ENCODE measurements at places on chromosomes 16 and 17. TPM values are rescaled to one million over a fixed set of nuclear protein-coding genes. Genes with fewer than 3 reads are reported as not detected.
A peak's percentile ranks its signal among the peaks of the same experiment; 100 is the strongest.

GRCh38 chr16:19384656-19385055 lies 33.0 kb upstream of the TMC5 start:
- DNase-seq = no peak

DNA sequence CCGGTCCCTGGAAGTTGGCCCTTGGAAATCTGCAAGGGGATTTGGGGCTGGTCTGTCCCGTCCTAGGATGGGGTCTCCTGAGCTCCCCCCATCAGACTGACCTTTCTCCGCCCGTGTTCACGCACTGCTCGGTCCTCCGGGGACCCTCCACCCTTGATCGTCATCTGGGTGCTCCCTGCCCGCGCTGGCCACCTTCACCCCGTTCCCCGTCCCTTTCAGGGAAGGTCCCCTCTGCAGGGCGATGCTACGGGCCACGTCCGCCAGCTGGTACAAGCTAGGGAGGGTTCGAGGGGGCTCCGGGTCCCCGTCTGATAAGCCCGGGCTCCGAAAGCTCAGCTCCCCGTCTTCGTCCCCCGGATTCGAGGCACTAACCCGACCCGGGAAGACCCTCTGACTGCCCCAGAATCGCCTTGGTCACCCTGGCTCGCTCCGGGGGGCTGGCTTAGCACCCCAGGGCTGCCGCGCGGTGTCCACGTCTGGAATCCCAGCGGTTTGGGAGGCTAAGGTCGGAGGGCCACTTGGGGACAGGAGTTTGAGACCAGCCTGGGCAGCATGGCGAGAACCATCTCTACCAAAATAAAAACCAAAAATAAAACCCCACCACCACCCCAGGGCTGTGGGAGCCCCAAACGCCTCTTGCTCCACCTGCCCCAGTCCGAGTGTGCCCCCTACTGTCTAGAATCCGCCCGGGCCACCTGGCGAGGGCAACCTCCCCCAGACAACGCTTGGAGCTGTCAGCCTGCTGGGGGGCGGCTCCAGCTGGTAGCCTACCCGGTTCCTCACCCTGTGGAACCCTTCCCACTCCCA lies 1.1 kb upstream of the SLC43A2 start:
- peak; percentile 79 for DNase-seq

GRCh38 chr16:88936008-88936555 lies 40.9 kb downstream of the CBFA2T3 start:
- no peak for DNase-seq

DNAH2 gene
- total RNA-seq = 0.20 TPM

DNA sequence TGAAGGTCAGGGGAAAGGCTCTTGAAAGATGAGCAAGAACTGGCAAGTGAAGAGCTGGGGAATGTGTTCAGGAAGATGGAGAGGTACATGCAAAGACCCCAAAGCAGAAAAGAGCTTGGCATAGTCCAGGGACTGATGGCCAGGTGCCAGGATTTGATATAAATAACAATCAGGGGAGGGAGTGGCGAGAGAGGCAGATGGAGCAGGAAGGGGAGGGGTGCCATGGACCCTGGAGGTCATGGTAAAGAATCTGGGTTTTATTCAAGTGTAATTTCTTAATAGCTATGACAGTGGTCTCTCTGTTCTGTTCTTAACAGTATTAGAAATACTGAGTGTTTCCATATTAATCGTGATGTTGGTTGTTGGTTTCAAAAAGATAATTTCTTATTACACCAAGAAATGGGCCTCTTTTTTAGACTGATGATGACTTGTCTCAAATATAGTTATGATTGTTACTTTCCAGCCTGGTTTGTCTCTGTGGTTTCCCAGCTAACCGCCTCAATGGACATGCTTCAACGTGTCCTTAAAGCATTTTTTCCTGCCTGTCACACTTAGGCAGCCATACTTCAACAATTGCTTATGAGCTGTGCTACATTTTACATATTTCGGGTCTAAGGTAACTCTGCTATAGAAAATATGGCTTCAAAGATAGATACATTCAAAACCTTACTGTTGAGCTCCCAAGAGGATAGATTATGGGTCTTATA lies 49.4 kb downstream of the MYH10 start:
- DNase-seq = no peak

TP53TG3C gene
- not detected for total RNA-seq

SDR42E2 gene
- total RNA-seq = 0.22 TPM

- DNase-seq = no peak
These were observed 91.4 kb upstream of the CCL2 start for GRCh38 chr17:34163646-34164045.

DNA sequence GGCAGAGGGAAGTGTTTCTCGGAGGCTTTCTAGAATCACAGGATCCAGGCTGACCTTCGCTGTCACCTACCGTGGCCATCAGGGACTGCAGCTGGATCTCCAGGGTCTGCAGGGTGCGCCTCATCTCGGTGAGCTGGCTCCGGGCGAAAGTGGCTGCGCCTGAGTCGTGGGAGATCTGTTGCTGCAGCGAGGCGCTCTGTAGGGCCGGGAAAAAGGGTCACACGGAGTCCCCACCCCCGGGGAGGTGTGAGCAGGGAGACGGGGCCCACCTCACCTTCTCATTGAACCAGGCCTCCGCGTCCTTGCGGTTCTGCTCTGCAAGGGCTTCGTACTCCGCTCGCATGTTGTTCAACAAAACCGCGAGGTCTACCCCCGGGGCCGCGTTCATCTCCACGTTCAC lies 2.9 kb downstream of the KRT28 start:
- DNase-seq = no peak

- no peak for DNase-seq
These were observed 31.2 kb downstream of the NXN start for GRCh38 chr17:948284-948852.

GRCh38 chr17:47882247-47882646 lies 13.8 kb upstream of the SP2 start:
- DNase-seq = peak; percentile 67

SPATA22 gene
- total RNA-seq = not detected

DNA sequence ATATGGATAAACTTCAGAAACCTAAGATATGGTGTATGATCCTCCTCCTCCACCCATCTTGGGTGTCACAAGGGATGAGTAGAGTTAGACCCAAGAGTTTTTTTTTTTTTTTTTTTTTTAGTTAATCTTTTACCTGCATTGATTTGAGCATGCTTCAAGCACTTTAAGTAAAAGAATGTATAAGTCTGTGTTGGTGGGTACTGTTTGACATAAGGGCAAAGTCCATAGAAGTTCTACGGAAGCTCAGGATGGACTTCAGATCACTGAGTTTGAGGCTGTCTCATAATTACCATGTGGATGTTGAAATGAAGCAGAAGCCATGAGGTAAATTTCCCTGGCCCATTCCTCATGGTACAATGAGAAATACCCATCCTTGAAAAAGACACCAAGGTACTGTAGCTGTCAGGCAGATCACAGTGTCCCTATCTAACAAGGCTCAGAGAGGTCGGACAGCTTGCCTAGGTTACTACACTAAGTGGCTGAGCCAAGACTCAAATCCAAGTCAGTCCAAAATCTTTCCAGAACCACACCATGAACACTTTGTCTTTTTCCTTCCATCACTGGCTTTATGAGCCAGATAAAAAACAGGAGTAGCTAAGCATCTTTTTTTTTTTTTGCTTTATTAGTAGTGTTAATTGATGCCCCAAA lies 962.8 kb downstream of the CDH11 start:
- DNase-seq = no peak

CLEC16A gene
- 10.5 TPM for total RNA-seq

DNA sequence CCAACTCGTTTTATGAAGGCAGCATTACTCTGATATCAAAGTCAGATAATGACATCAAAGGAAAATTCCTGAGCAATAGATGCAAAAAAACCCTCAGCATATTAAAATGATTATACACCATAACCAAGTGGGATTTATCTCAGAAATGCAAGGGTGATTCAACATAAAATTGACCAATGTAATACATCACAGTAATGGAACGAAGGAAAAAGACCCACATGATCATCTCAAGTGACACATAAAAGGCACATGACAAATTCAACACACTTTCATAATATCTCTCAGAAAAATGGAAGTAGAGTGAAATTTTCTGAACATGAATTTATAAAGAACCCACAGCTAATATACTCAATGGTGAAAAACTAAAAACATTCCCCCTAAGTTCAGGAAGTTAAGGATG lies 118.8 kb downstream of the ITFG1 start:
- no peak for DNase-seq

GRCh38 chr16:1206786-1207185 lies 18.3 kb downstream of the TPSG1 start:
- no peak for DNase-seq

HBM gene
- not detected for total RNA-seq

STH gene
- total RNA-seq = not detected

DNA sequence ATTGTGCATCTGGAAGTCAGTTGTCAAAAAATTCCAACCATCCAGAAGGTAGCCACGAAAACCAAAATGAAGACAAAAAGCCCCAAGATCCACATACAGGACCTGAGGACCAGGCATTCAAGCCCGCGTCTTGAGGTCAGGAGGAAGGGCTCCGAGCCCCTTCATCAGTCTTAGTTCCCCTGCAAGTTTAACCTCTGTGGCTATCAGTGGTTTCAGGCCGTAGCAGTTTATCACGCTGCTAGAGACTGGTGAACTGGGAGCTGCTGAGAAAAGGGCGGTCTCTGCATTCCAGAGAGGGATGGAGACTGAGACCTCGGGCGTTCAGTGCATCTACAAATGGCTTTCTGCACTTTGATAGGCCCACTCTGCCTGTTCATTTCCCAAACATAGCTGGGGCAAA lies 70.6 kb downstream of the IRF8 start:
- DNase-seq = no peak

RPS2 gene
- 2,011 TPM for total RNA-seq

GAN gene
- total RNA-seq = 4.4 TPM

DNA sequence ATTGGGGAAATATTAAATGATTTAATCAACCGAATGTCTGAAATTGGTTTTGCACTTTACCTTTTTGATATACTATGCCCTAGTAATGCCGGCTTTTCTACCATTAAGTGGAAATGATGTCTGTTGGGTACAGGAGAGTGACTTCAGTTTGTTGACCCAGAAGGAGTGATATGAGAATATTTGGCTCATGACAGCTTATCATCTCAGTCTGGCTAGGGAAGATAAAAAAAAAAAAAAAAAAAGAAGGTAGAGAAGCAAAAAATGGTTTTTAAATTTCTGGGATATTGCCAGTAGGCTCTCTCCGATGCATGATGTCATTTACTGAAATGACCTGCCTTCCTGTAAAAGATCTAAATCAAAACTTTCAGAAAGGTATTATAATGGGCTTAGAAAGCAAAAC lies 69.0 kb downstream of the CNTNAP4 start:
- no peak for DNase-seq

DNA sequence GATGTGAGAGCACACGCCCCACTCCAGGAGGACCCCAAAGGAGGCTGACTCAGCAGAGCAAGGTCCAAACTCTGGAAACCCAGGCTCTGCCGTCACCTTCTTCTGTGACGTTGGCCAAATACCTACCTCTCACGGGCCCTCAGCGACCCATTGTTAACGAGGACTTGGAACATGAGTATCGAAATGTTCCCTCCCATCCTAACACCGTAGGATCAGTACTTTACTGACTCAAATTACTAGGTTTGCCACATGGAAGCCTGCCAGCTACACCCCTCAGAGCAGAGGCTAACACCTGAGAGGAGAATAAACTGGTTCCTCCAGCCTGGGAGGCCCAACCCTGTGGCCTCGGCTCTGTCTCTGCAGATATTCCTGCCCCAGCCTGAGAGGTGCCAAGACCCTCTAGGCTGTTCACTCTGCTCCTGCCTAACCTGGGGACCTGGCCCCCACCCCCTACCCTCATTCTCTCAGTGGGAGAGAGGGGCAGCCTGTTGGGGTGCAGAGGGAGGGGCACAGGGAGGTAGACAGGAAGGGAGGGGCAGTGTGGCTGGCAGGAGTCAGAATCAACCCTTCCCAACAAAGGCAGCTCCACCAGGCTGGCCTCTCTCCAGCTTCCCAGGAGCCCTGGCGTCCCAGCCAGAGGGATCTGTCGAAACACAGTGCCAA lies 4.4 kb downstream of the PITPNM3 start:
- no peak for DNase-seq

DNA sequence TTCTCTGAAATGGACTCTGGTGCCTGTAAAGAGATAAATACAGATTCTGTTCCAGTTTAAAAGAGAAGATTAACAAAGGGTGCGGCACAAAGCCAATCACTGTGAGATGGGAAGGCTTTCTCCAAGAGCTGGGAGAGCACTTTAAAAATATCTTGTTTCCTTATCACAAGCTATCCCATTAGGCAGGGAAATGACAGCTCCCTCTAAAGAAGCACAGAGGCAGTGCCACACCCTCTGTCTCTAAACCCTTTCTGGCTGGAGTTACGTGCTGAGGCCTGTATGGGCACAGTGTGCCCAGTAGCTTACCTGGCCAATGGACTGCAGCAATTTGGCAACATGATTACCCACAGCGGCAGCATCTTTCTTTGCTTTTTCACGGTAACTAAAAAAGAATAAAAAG lies 9.0 kb upstream of the TERB1 start:
- no peak for DNase-seq

GAA gene
- 31.3 TPM for total RNA-seq

DNA sequence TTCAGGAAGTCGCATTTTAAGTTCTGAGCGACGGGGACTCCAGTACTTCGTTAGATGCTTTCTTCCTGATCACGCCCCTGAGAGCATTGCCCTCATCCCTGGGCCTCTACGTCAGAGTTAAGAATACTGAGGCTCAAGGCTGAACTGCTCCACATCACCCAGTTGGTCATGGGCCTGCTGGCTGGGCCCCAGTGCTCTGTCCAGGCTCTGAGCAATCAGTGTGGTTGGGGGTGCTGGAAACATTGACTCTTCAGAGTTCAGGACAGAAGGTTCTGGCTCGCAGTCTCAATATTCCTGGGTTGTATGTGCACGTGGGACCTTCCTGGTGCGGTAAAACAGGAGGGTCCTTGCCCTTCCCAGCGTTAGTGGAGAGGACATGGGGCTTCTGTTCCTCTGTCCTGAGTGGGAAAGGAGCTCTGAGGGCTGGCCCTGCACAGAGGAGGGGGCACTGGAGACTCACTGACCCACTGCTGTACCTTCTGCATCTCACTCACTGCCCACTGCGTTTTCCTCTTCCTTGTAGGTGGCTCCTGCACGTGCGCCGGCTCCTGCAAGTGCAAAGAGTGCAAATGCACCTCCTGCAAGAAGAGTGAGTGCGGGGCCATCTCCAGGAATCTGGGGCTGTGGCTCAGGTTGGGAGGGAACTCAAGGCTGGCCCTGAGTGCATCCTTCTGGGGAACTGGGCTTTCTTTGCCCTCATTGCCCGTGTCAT lies 518 bp downstream of the MT1E start:
- DNase-seq = peak; percentile 63

SNAI3 gene
- total RNA-seq = 0.22 TPM

SNX20 gene
- total RNA-seq = 0.20 TPM

GRCh38 chr16:25996052-25996451 lies 304.3 kb downstream of the HS3ST4 start:
- no peak for DNase-seq

RGS11 gene
- total RNA-seq = 0.20 TPM

DNA sequence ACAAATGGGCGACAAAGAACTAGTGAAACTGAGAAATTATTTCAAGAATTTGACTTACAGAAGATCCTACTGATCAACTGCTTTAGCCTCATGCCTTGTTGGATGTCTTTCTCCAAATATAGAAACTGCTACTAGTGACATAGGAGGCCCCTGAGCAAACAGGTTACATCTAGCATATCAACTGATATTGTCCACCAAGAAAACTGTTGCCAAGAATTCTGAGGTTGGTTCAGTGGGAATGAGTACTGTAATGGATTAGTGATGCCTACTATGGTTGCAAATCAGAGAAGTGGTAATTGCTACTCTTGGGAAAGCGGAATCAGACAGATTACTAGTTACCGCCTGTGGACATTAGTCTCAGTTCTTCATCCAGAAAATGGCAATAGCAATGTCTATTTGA lies 10.0 kb downstream of the CDC27 start:
- no peak for DNase-seq

PGAP6 gene
- total RNA-seq = 110 TPM

GRCh38 chr16:17566075-17566474 lies 95.3 kb upstream of the XYLT1 start:
- DNase-seq = no peak
